ENCODE measurements at places on chromosomes 2 and 18.
A peak's percentile ranks its signal among the peaks of the same experiment; 100 is the strongest.

DNA sequence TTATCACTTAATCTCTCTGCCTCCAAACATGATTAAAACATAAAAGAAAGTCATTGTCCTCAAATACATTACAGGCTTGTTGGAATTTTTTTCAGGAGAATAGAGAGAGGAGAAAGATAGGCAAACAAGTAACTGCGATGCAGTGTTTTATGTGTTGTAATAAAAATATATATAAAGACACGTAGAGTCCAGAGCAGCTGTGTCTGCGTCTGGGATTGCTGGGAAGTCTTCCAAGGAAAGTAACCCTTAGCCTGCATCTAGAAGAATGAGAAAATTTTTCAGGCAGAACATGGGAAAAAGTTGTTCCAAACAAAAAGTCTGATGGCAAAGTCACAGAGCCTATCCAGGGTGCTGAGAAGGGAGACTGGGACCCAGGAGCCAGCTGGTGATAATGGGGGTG lies 91.8 kb upstream of the ST6GAL2 start:
- DNase-seq = no peak

- DNase-seq = no peak
Measured at GRCh38 chr2:22800412-22800811, 584.6 kb upstream of the KLHL29 start.

- no peak for DNase-seq
Measured at GRCh38 chr18:26089293-26090129, 902 bp downstream of the SS18 start.

GRCh38 chr2:130798472-130799218 lies 38.1 kb upstream of the ARHGEF4 start:
- DNase-seq = no peak

- DNase-seq = no peak
Measured at GRCh38 chr18:39449566-39449965, 1884.0 kb upstream of the CELF4 start.

DNA sequence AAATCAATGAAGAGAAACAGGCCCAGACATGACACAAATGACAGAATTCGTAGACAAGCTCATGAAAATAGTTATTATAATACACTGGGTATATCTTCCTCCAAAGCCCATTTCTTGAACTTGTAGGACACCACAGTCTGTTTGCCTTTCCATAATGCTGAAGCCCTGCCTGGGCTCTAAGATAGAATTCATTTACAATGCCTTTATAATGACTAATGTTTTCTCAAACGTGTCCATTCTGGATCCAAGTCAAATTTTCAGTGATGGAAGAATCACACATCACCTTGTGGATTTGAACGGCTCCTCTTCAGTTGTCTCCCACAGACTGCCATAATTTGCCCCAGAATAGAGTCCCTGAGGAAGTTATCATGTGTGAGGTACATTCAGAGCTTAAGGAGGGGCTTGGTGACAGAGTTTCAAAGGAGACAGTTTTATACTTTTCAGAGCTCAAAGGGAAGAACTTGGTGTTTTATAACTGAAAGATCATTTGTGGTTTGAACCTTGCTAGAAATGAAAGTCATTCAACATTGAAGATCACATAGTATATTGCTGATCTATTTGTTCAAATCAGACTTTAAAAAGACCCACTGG lies 38.2 kb downstream of the CASP8 start:
- DNase-seq = no peak

DNA sequence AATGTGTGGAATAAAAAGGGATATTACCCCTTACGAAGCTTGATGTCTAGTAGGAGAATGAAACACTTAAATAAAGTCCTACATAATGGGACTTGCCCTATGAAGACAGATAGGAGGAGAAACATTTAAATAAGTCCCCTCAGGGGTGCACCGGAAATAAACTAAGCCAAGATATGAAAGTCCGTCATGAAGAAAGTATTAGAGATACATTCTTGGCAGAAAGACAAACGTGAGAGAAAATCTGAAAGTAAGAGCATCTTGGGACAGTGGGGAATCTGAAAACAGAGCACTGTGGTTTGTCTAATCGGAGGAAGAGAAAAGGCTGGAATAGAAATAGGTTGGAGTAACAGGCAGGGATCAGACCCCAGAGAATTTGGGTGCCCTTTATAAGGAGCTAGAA lies 516.9 kb upstream of the DSEL start:
- no peak for DNase-seq

GRCh38 chr2:37365669-37366068 lies 21.2 kb downstream of the QPCT start:
- DNase-seq = no peak

- DNase-seq = no peak
Measured at GRCh38 chr18:67805261-67805660, 288.7 kb upstream of the DSEL start.

DNA sequence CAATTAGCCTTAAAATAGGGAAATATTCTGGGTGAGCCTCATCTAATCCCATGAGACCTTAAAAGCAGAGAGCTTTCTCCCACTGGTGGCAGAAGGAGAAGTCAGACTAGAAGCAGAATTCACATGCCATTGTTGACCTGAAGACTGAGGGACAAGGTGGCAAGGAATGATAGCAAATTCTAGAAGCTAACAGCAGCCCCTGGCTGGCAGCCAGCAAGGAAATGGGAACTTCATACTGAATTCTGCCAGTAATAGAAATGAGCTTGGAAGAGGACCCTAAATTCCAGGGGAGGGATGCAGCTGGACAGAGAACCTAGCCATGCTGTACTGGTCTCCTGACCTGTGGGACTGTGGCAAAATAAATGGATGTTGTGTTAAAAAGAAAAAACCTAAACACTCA lies 19.5 kb downstream of the B3GNT7 start:
- DNase-seq = no peak

GRCh38 chr2:132438691-132439090 lies 22.1 kb downstream of the GPR39 start:
- DNase-seq = no peak

GRCh38 chr2:158828378-158829164 lies 33.5 kb downstream of the DAPL1 start:
- no peak for DNase-seq

DNA sequence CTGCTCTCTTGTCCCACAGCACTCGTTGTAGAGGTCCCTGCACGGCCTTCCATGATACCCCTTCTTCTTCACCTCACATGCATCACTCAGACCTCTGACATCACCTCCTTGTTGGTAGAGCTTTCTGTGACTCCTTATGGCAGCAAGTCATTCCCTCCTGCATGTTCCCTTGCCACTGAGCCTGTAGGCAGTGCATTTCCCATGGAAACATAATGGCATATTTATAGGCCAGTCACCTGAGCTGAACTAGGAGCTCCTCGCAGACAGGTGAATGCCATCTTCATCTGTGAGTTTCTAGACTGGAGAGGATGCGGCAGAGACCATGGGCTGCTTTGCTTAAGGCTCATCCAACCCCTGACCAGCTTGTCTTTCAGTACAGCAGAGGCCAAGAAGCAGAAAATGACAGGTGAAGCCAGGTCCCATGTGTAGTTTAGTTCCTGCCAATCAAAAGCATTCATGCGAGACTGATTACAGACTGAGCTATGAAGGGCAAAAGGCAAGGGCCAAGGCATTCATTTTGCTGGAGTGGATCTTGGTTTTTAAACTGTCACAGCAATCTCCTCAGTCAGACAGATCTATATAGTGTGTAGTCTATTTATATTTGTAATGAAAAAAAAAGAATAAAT lies 59.4 kb upstream of the NEDD4L start:
- DNase-seq = no peak

DNA sequence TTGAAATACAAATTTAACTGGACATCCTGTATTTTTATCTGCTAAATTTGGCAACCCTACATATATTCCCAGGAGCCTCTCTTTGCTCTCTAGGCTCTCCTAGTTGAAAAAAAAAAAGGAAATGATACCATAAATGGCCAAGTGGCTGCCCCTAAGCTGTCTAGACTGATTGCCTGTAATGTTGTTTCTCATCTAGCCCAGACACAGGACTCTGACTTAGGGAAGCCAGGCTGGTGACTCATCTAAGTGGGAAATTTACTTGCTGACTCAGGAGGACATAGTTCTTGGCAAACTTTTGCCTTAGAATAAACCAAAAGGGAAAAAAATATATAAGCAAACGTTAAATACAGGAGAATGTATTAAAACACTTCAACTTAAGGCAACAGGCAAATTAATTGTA lies 14.6 kb upstream of the ITGAV start:
- no peak for DNase-seq

GRCh38 chr18:11972371-11973174 lies 8.7 kb upstream of the IMPA2 start:
- no peak for DNase-seq

GRCh38 chr18:2654928-2655177 lies 673 bp upstream of the SMCHD1 start:
- DNase-seq = peak; percentile 56

GRCh38 chr2:202758604-202759003 lies 113.0 kb downstream of the ICA1L start:
- DNase-seq = no peak

DNA sequence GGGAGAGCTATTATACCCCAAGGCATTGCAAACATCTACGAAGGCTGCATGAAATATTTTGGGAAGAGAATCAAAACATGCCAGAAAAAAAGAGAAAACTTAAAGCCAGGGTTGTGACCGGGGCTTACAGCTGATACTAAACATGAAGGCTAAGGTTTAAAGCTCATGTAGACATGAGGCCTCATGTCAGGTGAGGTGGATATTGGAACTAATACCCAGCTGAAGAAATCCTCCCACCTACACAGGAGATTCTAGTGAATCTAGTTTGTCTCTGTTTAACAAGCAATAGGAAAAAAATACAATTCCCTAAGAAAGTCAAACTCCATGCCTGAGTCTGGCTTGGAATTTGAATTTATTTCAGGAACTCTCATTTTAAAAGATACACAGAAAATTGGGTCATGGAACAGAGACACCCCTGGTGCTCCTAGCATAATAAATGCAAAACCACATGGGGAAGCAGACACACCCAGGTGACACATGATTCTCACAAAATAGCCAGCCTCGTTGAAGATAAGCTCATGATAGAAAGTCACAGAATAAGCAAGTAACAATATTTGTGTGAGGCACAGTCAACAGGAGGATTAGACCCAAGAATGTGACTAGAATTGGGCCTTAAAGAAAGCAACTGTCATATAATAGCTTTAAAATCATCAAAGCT lies 42.2 kb downstream of the UPP2 start:
- no peak for DNase-seq

DNA sequence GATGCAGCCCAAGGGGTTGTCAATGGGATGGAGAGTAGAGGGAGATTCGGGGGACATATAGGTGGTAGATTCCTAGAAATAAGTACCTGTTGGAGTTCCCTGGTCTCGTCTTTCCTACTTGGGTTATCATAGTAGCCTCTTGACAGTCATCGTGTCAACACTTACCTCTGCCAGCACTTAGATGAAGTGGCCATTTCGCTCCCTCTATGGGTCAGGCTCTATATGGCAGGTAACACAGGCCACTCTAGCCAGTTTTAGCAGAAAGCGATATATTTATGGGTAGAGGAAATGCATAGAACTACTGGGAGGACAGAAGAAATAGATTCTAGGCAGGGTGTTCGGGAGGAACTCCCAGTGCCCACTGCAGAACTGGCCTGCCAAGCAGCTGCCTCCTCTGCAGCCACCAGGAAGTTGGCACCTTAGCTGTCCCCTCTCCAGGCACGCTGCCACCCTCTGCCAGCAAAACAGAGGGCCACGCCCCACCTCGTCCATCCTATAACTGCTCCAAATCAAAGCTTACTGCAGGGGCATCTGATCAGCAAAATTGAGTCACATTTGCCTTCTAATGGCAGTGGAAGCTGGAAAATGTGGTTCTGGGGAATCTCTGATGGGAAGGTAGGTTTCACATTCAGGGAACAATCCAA lies 181.3 kb downstream of the INSIG2 start:
- DNase-seq = no peak

DNA sequence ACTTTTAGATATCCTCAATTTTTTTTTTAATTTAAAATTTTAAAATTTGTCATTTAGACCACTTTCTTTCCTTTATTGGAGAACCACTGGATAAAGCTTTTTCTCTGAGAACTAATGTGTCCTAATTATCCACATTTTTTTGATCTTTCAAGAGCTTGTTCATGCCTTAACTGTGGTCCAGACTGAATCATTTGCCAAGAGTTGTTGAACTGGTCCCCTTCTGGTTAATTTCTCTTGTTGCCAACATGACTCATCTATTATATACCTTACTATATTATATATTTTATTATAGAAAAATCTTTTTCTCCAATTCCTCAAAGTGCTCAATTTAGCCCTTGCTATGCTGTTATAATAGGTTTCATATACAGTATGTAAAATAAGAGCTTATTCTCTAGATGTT lies 53.1 kb upstream of the TMEM87B start:
- DNase-seq = no peak

GRCh38 chr2:180572346-180572745 lies 408.1 kb upstream of the UBE2E3 start:
- DNase-seq = no peak

DNA sequence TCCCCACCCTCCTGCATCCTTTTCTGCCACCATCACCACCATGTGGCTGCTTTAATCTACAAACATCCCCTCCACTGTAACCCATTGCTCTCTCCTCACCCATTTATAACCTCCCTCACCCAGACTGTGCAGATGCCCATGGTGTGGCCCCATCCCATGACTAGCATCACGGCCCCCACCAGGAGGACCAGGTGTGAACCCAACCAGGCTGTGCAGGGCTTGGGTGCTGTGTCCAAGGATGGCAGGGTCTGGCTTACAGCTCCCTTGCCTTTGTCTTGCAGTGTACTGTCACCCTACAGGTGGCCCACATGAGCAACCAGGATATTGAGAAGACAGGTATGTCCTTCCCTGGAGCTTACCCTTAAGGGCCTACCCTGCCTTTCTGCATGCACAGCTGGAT lies 6.8 kb downstream of the FER1L5 start:
- no peak for DNase-seq

DNA sequence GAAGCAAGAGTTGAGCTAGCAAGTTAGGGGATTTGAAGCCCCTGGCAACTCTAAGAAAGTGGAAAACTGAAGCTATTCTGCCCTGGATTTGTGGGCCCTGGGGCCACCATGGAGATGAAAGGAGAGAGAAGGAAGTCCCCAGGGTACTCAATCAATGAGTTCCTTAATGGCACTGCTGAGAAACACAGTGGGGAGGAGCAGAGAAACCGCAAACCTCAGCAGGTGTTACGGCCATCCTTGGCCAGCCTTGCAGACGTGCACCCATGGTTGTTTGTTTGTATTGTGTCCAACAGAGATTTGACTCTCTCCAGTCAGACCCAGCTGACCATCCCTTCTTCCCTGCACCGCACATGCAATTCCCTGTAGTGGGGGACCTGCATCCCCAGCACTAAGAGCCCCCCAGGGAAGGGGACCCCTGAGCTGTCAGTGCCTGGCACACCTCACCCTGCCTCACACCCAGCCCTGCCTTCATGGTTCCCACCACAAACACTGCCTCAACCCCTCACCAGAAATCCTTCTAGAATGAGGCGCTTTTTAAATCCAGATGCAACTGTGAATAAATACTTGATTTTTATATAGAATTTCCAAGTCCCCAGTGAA lies 255.3 kb downstream of the SH3BP4 start:
- DNase-seq = no peak

- DNase-seq = no peak
Measured at GRCh38 chr2:31387850-31388249, 26.7 kb downstream of the XDH start.

All from activated CD4-positive, CD25-positive, alpha-beta regulatory T cell treated with anti-CD3 and anti-CD28 coated beads, Interleukin-2, amount 50 U/mL, for 16 hours (primary cell).